ENCODE measurements at places on chromosomes 1 and 21.

GRCh38 chr1:21618561-21619374 is 50.4 kb downstream of the RAP1GAP start:
- no peak overlapping the region for H3K4me3 ChIP-seq
- peaks cover 5% of the 10 kb centered on the region for H3K4me1 ChIP-seq
- no peak for DNase-seq
- H3K27ac ChIP-seq = no peak overlapping the region
- H3K36me3 ChIP-seq = no peaks in the 10 kb centered on the region
- peaks cover 11% of the 10 kb centered on the region for H3K27me3 ChIP-seq

DNA sequence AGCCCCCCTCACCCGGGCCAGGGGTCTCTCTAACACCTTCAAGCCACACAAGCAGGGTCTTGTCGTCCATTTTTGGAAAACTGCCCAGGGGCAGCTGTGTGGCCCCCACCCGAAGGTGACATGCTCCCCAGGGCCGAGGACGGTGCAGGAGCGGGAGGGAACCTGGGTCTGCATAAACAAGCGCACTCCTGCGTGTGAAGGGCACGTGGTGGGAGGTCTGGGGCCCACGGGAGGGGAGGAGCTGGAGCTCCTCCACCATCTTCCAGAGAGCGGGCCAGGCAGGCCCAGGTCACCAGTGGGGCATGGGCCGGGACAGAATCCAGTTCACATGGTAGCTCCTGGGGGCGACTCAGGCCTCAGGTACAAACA is 16.5 kb downstream of the CFAP74 start:
- peaks cover 19% of the 10 kb centered on the region for H3K27me3 ChIP-seq
- no peak for DNase-seq
- no peaks in the 10 kb centered on the region for H3K36me3 ChIP-seq
- H3K4me3 ChIP-seq = no peak overlapping the region
- no peak overlapping the region for H3K27ac ChIP-seq

DNA sequence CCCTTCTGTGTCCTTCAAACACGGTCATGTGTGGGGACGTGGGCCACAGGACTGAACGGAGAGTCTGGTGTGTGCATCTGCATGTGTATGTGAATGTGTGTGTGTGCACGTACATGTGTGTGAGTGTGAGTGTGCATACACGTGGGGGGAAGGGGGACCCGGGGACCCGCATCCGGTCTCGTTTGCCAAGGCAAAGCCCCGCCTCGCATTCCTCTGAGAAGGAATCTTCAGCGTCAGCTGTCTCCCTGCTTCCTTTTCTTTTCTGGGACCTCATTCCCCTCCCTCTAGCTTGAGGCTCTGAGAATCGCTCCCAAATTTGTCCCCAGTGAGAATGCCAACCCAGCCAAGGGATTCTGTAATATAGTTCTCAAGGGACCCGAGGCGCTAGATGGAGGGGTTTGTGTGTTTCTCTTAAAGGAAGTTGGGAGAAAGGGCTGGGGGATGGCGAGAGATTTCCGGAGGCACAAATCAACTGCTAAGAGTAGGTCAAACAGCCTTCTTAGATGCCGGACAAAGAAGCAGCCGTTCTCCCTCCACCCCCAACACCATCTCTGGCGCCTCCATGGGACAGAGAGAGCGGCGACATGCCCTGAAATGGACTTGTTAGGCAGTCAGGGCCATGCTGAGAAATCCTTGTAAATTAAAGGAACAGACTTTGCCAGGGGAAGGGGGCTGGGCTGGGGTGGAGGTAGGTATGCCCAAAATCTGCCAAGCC is 6.6 kb downstream of the IFFO2 start:
- DNase-seq = peak; percentile 48
- peak overlapping the region; percentile 88 for H3K27ac ChIP-seq
- peak overlapping the region; percentile 64 for H3K4me3 ChIP-seq
- H3K4me1 ChIP-seq = peaks cover 59% of the 10 kb centered on the region
- H3K36me3 ChIP-seq = peaks cover 18% of the 10 kb centered on the region

GRCh38 chr1:194194724-194195123 is 1008.3 kb upstream of the B3GALT2 start:
- DNase-seq = no peak
- no peak overlapping the region for H3K4me3 ChIP-seq
- no peaks in the 10 kb centered on the region for H3K36me3 ChIP-seq
- H3K27ac ChIP-seq = no peak overlapping the region
- H3K27me3 ChIP-seq = no peaks in the 10 kb centered on the region

DNA sequence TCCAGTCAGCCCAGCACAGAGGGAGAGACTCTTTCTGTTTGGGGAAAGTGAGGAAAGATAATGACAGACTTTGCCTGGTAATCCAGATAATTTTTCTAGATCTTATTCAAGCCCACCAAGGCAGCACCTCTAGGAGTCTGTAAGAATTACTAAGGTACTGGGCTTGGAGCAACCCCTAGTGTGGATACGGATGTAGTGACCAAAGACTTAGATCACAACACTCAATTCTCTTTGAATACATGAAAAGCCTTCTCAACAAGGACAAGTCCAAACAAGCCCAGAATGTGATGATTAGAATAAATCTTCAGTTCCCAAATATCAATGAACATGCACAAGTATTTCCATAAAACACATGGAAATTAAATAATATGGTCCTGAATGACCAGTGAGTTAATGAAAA is 206.9 kb downstream of the MRPL39 start:
- no peaks in the 10 kb centered on the region for H3K27me3 ChIP-seq
- H3K36me3 ChIP-seq = no peaks in the 10 kb centered on the region
- no peak overlapping the region for H3K4me3 ChIP-seq

DNA sequence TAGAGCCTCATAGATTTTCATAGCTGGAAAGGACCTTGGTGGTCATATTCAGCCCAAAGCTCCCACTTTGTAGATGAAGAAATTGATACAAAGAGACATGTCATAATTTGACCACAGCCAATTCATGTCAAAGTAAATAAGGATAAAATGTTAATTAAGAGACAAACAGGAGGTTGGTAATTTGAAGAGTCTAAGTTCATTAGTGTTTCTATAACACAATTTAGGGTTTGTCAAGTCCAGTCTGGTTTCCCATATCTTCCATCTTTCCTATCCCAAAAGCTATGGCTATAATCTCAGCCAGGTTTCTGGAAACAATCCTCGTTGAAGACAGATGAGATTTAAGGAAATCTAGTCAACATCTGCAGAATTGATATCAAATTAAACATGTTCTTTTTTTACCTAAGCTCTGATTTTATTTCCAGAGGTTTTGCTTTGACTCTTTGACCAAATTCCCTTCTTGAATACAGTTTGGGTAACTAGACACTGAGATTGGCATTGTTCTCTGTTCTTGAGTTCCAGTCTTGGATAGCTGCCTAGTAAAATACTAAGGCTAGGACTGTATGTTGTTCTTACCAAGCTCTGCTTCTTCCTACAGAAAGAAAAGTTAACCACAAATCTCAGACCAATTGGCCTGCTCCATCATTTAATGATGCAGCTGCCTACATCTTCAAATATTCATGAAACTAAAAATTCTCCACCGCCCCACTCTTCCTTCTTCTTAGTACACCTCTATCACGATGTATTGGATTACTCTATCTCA is 62.0 kb downstream of the SLC44A5 start:
- peaks cover 14% of the 10 kb centered on the region for H3K27me3 ChIP-seq
- no peaks in the 10 kb centered on the region for H3K4me1 ChIP-seq
- no peaks in the 10 kb centered on the region for H3K36me3 ChIP-seq
- H3K27ac ChIP-seq = no peak overlapping the region

DNA sequence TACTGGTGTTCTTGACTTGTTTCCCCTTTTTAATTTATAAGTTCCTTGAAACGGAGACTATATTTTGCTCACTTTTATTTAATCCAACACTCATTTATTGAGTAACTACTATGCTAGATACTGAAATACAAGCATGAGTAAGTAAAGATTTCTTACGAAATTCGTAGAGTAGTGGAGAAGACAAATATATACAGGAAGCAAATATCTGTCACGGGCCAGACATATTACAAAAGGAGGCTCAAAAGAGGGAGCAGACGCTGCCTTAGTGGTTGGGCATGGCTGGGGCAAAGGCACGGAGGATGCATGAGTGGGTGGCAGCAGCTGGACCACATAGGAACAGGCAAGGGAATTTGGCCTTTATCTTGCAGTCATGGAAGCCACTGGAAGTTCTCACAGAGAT is 6.8 kb downstream of the NCF2 start:
- peaks cover 9% of the 10 kb centered on the region for H3K4me1 ChIP-seq
- H3K27ac ChIP-seq = no peak overlapping the region
- H3K36me3 ChIP-seq = no peaks in the 10 kb centered on the region
- H3K27me3 ChIP-seq = no peaks in the 10 kb centered on the region

GRCh38 chr1:40926441-40926840 is 53.1 kb upstream of the CTPS1 start:
- no peaks in the 10 kb centered on the region for H3K36me3 ChIP-seq
- no peak overlapping the region for H3K4me3 ChIP-seq
- no peak for DNase-seq
- no peaks in the 10 kb centered on the region for H3K4me1 ChIP-seq

GRCh38 chr1:210907251-210907805 is 226.6 kb downstream of the KCNH1 start:
- peaks cover 23% of the 10 kb centered on the region for H3K4me1 ChIP-seq
- no peaks in the 10 kb centered on the region for H3K27me3 ChIP-seq
- no peak overlapping the region for H3K4me3 ChIP-seq
- peak; percentile 38 for DNase-seq

DNA sequence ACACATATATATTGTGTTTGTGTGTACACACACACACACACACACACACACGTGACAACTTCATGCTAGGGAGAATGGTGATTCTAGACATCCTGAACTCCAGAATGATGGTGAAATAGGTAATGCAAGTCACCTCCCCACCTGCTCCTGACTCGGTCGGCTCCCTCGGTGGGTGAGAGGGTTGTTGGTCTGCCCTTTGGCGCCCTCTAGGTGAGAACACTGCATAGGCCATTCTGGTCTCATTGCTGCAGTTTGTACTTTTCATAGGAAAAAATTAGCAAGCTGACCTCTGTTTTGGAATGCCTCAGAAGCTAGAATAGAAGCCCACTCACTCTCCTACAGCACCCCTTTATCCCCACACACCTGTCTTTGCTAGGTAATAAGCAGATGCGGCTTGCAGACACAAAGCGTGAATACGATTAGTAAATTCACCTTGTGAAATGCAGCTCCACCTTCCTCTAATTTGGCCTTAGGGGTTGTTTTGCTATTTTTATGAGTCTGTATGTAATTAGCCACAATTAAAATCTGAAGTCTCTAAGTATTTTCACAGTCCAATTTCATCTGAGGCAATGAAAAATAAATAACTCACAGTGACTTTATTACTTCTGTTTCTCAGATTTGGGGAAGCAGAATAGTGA is 130.0 kb upstream of the KCNJ15 start:
- no peaks in the 10 kb centered on the region for H3K27me3 ChIP-seq
- DNase-seq = peak; percentile 78
- H3K27ac ChIP-seq = no peak overlapping the region
- no peak overlapping the region for H3K4me3 ChIP-seq
- peaks cover 3% of the 10 kb centered on the region for H3K4me1 ChIP-seq

- no peak for DNase-seq
- peak overlapping the region; percentile 100 for H3K27ac ChIP-seq
- peaks cover 8% of the 10 kb centered on the region for H3K36me3 ChIP-seq
- peaks cover 14% of the 10 kb centered on the region for H3K4me1 ChIP-seq
- no peaks in the 10 kb centered on the region for H3K27me3 ChIP-seq
Measured at GRCh38 chr1:27487966-27488884, 1.7 kb downstream of the WASF2 start.

DNA sequence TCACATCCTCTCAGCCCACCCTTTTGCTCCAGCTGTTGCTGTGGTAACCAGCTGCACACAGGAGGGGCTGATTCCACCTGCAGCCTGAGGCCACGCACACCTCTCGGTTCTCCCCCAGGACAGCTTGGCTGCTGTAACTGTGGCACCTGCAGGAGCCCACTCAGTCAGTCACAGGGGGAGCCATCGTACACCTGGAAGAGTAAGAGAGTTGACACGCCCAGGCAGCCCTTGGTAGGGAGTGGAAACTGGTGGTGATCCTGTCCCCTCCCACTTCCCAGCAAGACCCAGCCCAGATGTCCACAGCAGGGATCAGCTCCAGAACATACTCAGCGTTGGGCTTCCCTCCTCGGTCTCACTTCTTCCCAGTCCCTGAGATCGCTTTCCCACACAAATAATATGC is 32.2 kb upstream of the BACE2 start:
- no peaks in the 10 kb centered on the region for H3K4me1 ChIP-seq
- peaks cover 13% of the 10 kb centered on the region for H3K27me3 ChIP-seq
- no peak for DNase-seq
- no peak overlapping the region for H3K27ac ChIP-seq
- no peaks in the 10 kb centered on the region for H3K36me3 ChIP-seq

- no peaks in the 10 kb centered on the region for H3K27me3 ChIP-seq
- H3K4me1 ChIP-seq = peaks cover 4% of the 10 kb centered on the region
- H3K27ac ChIP-seq = no peak overlapping the region
- H3K36me3 ChIP-seq = no peaks in the 10 kb centered on the region
- no peak for DNase-seq
Measured at GRCh38 chr1:206796981-206797402, 24.7 kb upstream of the IL10 start.

- H3K4me3 ChIP-seq = peak overlapping the region; percentile 96
- H3K4me1 ChIP-seq = peaks cover 32% of the 10 kb centered on the region
- peak; percentile 38 for DNase-seq
- H3K27me3 ChIP-seq = no peaks in the 10 kb centered on the region
- peak overlapping the region; percentile 96 for H3K27ac ChIP-seq
- H3K36me3 ChIP-seq = peaks cover 10% of the 10 kb centered on the region
Measured at GRCh38 chr1:108878678-108879077, 1.9 kb downstream of the GPSM2 start.

- H3K4me1 ChIP-seq = no peaks in the 10 kb centered on the region
- H3K36me3 ChIP-seq = no peaks in the 10 kb centered on the region
- H3K4me3 ChIP-seq = no peak overlapping the region
- H3K27me3 ChIP-seq = no peaks in the 10 kb centered on the region
- no peak overlapping the region for H3K27ac ChIP-seq
Measured at GRCh38 chr1:57605933-57606332, 182.1 kb upstream of the DAB1 start.

DNA sequence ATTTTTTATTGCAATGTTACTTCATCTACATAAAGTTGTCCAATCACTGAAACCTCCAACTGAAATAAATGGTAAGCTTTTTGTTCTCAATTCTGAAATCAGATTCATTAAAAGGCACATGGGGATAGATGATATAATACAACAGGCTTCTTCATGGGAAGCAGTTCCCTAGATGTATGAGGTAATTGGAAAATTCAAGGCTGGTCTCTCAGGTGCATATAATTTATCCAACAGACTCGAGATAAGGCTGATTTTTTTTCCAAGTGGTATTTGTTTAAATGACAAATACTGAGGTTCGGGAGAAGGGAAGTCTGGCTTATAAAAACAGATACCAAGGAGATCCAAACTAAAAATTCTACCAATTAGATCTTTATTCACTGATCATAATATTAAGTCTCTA is 14.2 kb downstream of the TRIM45 start:
- H3K27ac ChIP-seq = no peak overlapping the region

- no peak overlapping the region for H3K27ac ChIP-seq
- DNase-seq = peak; percentile 64
- no peaks in the 10 kb centered on the region for H3K36me3 ChIP-seq
- H3K4me3 ChIP-seq = peak overlapping the region; percentile 22
Measured at GRCh38 chr1:27605796-27606707, 2.1 kb upstream of the AHDC1 start.

Measured in MCF 10A (cell line).